ENCODE measurements at places on chromosomes 6 and 20.

DNA sequence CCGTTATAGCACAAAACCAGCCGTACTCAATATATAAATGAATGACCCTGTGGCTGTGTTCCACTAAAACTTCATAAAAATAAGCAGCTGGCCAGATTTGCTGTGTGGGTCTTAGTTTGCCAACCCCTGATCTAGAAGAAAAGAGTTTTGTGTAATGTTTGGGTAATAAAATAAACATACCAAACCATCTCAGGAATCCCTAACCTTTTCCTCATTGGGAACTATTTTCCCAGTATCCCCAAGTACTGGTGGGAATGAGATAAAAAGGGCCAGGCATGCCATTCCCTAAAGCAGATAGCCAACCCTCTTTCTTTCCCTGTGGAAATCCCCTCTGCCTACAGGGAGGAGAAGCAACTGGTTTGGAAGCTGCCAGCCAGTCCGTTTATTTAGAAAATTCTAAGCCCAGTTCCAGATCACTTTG, 169.1 kb upstream of the AKAP12 start:
- no peaks in the 10 kb centered on the region for H3K36me3 ChIP-seq
- no peak for DNase-seq
- no peaks in the 10 kb centered on the region for H3K27me3 ChIP-seq
- H3K4me1 ChIP-seq: no peaks in the 10 kb centered on the region
- no peak overlapping the region for H3K27ac ChIP-seq

DNA sequence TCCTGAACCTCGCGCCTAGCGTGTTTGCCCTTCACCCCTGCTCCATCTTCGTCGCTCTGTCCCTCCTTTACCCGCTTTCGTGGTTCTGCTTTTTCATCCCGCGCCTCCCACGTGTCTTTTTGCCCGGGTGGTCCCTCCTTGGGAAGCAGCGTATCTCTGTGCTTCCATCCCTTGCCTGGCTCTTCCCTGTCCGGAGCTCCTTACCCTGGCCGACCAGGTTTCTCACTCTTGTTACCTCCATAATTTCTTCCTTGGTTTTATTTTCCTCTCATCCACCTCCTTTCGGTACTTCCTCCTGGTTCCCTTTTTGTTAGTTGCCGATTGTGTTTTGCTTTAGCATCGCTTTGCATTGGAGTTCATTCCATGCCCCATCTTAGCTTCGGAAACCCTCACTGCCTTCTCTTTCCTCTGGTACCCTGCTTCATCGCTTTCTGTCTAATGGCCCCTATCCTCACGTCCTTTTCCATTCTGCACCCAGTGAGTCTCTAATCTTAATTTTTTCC, 735 bp downstream of the FAM135A start:
- H3K27ac ChIP-seq: peak overlapping the region; percentile 79
- H3K4me1 ChIP-seq: peaks cover 23% of the 10 kb centered on the region
- peak overlapping the region; percentile 95 for H3K4me3 ChIP-seq
- H3K36me3 ChIP-seq: peaks cover 4% of the 10 kb centered on the region
- no peaks in the 10 kb centered on the region for H3K27me3 ChIP-seq

- H3K36me3 ChIP-seq: no peaks in the 10 kb centered on the region
- H3K27ac ChIP-seq: peak overlapping the region; percentile 52
- H3K27me3 ChIP-seq: no peaks in the 10 kb centered on the region
- peak overlapping the region; percentile 49 for H3K4me3 ChIP-seq
- H3K4me1 ChIP-seq: peaks cover 38% of the 10 kb centered on the region
Observed at GRCh38 chr6:12066297-12066696, 54.2 kb downstream of the HIVEP1 start.

- no peak overlapping the region for H3K27ac ChIP-seq
- DNase-seq: no peak
- H3K4me1 ChIP-seq: peaks cover 3% of the 10 kb centered on the region
- no peak overlapping the region for H3K4me3 ChIP-seq
- H3K27me3 ChIP-seq: peaks cover 59% of the 10 kb centered on the region
Observed at GRCh38 chr6:117267766-117268534, 2.6 kb downstream of the VGLL2 start.

DNA sequence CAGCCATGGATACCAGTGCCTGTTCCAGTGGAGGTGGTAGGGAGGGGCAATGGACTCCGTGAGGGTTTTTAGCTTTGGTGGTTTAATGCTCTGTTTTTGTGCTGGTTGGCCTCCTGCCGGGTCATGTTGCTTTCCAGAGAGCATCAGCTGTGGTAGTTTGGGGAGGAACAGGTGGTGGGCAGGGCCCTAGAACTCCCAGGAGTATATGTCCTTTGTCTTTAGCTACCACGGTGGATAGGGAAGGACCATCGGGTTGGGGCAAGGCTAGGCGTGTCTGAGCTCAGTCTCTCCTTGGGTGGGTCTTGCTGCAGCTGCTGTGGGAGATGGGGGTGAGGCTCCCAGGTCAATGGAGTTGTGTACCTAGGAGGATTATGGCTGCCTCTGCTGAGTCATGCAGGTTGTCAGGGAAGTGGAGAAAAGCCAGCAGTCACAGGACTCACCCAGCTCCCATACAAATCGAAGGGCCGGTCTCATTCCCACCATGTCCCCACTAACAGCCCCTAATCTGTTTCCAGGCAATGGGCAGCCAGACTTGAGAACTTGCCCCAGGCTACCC, 38.9 kb downstream of the MRAP2 start:
- DNase-seq: no peak
- H3K36me3 ChIP-seq: no peaks in the 10 kb centered on the region
- H3K4me3 ChIP-seq: no peak overlapping the region
- no peaks in the 10 kb centered on the region for H3K4me1 ChIP-seq
- no peak overlapping the region for H3K27ac ChIP-seq

GRCh38 chr20:54110457-54110856, 40.1 kb upstream of the BCAS1 start:
- no peaks in the 10 kb centered on the region for H3K4me1 ChIP-seq
- peaks cover 2% of the 10 kb centered on the region for H3K27me3 ChIP-seq
- H3K4me3 ChIP-seq: no peak overlapping the region
- DNase-seq: no peak
- no peak overlapping the region for H3K27ac ChIP-seq
- H3K36me3 ChIP-seq: no peaks in the 10 kb centered on the region
